ELF-1 (cell line): ENCODE measurements at places on chromosomes 6 and 20.

GRCh38 chr6:98578016-98578415 lies 256.4 kb upstream of the POU3F2 start:
- no peak for DNase-seq

DNA sequence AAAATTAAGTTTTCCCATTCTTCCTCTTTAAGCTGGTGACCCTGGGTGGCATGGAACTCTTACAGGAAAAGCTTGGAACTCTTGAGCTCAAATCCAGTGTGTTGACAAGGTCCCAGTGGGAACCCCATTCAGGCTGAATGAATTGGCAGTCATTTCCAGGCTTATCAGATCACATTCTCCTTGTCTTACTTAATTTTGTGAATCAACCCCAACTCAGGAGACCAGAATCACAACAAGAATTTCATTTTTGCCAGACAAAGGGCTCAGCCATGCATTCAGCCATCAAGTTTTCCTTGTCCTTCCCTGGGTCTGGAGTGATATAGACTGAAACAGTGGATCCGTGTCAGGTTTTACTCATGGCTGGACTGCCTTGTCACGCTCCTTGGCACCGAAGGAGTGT lies 92.1 kb upstream of the EEF1E1 start:
- no peak for DNase-seq

DNA sequence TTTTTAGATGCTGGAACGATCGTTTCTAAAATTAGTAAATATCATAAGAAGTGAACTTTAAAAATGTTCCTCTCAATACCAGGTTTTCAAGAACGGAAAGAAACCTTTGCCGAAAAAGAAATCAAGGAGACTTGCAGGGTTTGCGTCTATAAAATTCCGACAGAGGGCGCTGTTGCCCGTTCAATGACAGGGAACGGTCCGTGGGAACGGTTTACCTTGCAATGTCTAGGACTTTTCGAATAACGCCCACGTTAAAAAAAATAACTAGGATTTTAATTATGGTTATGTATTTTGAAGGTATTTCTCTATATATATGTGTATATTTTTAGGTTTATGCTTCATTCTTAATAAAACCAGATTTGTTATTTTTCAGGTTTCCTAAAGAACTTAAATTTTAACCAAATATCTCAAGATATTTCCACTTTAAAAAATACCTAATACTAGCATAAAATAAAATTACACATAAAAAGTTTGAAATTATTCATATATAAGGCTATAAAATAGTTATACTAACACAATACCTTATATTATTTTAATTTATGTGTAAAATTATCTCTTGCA lies 2.5 kb upstream of the TFAP2B start:
- DNase-seq: peak; percentile 66

- no peak for DNase-seq
Measured at GRCh38 chr6:125316621-125317020, 14.9 kb upstream of the HDDC2 start.

GRCh38 chr6:112235956-112236355 lies 18.4 kb downstream of the LAMA4 start:
- DNase-seq: no peak

GRCh38 chr6:150567823-150568383 lies 31.8 kb upstream of the PLEKHG1 start:
- DNase-seq: no peak

GRCh38 chr6:8043221-8043620 lies 21.0 kb downstream of the BLOC1S5 start:
- no peak for DNase-seq

- no peak for DNase-seq
Measured at GRCh38 chr6:221531-222349, 70.5 kb upstream of the DUSP22 start.

- no peak for DNase-seq
Measured at GRCh38 chr6:3355358-3356055, 96.8 kb downstream of the PSMG4 start.

DNA sequence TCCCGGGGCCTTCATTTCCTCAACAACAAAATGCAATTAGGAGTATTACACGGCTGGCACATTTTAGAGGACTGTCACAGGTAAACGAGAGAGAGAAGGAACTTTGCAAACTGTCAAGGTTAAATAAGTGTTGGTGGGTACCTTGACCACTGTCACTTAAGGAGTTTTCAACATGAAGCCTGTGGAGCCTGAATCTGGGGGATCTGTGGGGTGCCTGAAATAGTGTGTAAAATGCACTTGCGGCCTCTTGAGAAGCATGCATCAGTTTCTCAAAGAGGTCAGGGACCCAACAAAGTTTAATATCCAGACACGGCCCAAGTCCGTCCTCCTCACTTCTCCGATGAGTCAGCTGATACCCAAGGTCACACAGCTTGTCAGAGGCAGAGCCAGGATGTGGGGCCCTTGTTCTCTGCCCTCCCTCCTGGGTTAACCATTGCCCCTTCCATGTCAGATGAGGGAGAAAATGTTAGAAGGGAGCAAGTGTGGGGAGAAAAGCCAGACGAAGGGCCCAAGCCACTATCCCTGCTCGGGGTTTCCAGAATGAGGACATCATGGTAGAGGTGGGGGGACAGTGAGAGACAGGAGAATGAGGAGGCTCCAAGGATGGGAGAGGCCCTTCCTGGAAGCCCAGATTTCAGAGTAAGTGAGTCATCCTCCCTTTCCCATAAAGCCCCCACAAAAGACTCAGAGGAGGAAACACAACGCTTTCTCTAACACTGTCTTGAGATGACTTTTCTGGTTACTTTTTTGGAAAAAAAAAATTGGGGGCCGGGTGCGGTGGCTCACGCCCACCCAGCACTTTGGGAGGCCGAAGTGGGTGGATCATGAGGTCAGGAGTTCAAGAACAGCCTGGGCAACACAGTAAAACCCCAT lies 42.2 kb downstream of the C6orf132 start:
- no peak for DNase-seq

- no peak for DNase-seq
Measured at GRCh38 chr20:61857884-61858283, 207.8 kb downstream of the TAF4 start.

- peak; percentile 5 for DNase-seq
Measured at GRCh38 chr20:6277661-6278240, 154.9 kb upstream of the FERMT1 start.

DNA sequence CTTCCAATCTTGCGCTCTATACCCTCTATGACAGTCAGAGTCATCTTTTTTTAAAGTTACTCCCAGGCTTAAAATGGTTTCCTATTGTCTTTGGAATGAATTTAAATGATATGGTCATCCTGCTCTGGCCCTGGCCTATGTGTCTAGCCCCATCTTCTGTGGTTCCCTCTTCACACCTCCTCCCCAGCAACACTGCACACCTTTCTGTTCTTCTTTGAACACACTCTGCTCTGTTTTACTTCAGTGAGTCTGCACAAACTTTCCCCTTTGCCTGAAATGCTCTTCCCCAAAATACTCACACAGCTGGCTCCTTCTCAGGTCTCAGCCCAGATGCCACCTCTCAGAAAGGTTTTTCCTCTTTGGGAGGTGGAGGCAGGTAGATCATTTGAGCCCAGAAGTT lies 132.7 kb downstream of the FYN start:
- DNase-seq: no peak

DNA sequence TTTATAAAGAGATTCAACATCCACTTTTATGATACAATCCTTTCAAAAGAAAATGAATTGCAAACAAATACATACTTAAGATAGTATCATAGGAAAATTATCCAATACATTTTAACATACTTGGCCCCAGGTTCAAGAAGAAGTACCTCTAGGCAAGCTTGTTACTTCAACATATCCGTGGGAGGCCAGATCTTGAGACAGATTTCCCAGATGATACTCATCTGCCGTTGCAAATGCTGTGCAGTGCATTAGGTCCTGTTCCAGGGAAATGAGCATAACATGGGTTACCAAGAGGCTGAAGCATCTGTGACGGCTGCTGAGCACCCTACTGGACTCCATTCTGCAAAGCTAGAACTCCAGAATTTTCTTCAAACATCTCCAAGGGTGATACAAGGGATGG lies 15.6 kb downstream of the RMND1 start:
- DNase-seq: no peak

- no peak for DNase-seq
Measured at GRCh38 chr6:101918471-101918870, 525.0 kb downstream of the GRIK2 start.

DNA sequence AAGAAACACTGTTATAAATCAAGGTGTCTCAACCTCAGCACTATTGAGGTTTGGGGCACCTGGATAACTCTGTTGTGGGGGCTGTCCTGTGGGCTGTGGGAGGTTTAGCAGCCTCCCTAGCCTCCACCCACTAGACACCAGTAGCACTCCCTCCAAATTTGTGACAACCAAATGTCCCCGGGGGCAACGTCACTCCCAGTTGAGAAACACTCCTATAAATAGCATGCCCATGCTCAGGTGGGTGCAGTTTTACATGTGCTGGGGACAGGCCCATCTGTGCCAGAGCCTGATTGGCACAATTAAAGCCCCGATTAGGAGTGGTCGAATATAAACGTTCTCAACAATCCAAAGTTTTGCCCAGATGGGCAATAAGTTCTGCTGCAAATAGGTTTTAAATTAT lies 78.9 kb downstream of the FAM50B start:
- no peak for DNase-seq

- no peak for DNase-seq
Measured at GRCh38 chr6:144581812-144582537, 296.8 kb downstream of the UTRN start.

DNA sequence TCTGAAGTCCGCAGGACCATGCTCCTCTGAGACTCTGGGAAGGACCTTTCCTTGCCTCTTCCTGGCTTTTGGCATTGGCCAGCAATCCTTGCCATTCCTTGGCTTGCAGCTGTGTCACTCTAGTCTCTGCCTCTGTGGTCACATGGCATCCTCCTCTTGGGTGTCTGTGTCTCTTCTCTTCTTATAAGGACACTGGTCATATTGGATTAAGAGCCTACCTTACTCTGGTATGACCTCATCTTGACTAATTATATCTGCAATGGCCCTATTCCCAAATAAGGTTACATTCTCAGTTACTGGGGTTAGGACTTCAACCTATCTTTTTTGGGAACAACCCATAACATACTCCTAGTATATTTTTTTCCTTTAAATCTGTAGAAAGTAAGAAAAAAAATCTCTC lies 49.9 kb upstream of the GTSF1L start:
- DNase-seq: no peak

DNA sequence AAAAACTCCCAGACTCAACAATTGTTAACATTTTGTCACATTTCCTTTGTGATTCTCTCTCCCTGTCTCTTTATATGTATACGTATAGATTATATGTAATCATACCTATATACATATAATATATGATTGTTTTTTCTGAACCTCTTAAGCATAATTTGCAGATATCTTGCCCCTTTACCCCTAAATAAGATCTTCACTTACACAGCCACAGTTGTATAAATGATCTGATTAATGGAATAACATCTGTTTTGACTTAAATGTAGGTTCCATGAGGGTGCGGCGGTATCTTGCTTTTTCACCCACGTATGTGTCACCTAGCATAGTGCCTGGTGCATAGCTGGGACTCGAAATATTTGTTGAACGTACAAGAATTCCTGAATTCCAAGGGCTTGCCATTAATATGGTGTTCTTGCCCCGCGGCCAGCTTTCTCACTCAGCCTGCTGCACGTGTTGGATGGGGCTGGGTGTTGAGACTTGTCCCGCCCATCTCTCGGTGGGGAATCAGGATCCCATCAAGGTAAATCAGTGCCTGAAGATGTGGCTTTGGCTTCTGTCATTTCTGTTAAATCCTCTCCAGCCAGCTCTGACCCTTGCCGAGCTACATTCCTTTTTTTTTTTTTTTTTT lies 10.4 kb upstream of the MANBAL start:
- DNase-seq: peak; percentile 86

GRCh38 chr6:152268846-152269442 lies 368.2 kb downstream of the SYNE1 start:
- no peak for DNase-seq

DNA sequence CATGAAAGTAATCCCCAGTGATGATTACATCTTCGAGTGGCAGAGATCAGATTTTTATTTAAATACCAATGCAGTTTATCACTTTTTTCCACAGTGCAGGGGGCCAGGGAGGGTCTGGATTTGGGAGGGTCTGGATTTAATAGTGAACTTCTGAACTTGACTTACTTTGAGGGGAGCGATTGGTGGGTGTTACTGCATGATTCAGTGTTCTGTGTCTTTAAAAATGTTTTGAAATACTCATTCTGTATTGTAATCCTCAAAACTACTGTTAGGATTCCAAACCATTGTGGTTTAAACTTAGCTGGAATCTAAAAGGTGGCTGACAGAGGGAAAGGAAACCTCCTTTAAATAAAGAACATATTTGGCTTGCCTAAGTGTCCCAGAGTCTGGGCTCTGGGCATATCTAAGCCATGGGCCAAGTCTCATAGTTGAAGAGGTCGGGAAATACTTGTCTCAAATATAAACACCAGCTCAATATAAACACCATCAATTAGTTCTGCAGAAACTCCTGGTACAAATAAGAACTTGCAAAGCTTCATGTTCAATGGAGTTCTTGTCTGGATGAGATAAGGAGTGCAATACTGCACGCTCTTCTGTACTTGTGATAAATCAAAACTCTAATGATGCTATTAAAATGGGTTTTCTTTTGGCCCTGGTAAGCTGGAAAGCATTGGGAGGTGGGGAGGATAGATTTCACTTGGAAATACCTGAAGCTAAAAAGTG lies 14.4 kb downstream of the JARID2 start:
- DNase-seq: no peak

DNA sequence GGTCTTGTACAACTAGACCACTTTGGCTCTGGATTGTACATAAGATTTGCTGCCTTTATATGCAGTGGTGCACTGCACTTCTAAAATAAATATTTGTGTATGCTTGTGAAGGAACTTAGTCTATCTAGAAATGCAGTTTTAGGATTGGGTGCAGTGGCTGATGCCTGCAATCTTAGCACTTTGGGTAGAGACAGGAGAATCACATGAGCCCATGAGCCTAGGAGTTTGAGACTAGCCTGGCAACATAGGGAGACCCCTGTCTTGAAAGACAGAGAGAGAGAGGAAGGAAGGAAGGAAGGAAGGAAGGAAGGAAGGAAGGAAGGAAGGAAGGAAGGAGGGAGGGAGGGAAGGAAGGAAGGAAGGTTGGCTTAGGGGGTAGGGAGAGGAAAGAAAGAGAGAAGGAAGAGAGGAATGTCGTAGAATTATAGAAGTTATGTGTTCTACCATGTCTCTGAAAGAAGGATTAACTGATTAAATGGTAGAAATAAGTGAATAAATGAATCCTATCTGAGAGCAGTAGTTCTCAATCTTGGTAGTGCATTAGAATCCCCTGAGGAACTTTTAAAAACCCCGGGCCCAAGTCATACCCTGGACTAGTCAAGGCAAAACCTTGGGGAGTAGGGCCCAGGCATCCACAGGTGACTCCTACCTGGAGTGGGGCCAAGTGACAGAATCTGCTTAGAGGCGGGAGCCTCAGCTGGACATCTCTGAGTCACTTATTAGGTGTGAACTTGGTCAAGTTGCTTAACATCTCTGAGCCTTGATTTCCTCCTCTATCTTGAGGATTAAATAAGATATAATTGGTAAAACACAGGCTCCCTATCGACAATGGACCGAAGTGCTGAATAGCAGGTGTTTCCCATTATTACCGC lies 130.3 kb downstream of the ZNF217 start:
- no peak for DNase-seq
